ENCODE measurements at places on chromosomes 11 and 22. TPM values are rescaled to one million over a fixed set of nuclear protein-coding genes. Genes with fewer than 3 reads are reported as not detected.

- DNase-seq, result peak; percentile 48
These were observed 1.2 kb downstream of the YDJC start for GRCh38 chr22:21628386-21629254.

- no peak for DNase-seq
These were observed 7.8 kb upstream of the VSTM5 start for GRCh38 chr11:93858121-93858775.

GRCh38 chr22:27504360-27505253 is 296.9 kb downstream of the MN1 start:
- DNase-seq, result no peak

Gene LIF
- not detected for polyA plus RNA-seq

DNA sequence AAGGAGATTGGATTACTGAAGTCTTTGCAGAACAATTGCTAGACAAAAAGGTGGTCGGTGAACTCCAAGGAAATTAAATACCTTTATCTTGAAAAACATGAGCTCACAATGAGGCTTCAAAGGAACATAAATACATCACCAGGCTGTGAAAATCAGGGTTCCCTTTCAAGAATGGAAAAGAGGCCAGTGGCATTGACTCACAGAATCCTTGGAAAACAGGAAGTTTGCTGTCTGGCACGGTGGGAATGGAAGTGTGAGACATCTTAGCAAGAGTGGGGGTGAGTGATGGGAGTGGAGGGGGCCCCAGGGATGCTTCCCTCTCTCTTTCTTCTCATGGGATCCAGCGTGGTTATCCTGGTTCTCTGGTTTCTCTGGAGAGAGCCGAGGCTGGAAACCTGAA is 48.9 kb upstream of the TBCEL start:
- DNase-seq, result no peak

GRCh38 chr11:115817844-115818468 is 313.7 kb upstream of the CADM1 start:
- no peak for DNase-seq

GRCh38 chr11:44029977-44030911 is 17.5 kb upstream of the ACCSL start:
- DNase-seq, result no peak

Gene DMC1
- not detected for polyA plus RNA-seq

DNA sequence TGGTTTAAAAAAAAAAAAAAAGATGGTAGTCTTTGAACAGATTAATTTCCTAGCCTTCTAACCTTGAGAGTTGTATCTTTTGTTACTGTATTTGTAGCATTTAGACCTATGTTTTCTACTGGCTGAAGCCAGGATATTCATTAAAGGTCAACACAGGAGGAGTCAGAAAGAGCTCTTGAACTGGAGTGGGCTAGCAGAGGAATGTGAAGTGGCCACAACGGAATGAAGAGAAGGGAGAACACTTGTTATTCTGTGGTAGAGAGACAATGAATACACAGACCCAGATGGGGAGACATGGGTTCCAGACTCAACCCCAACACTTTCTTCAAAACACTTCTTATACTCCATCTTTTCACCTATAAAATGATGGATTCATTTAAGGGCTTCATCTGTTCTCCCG is 88.1 kb downstream of the RELT start:
- DNase-seq, result no peak

Gene NPAS4
- not detected for polyA plus RNA-seq

Gene TMEM191C
- 2.2 TPM for polyA plus RNA-seq

DNA sequence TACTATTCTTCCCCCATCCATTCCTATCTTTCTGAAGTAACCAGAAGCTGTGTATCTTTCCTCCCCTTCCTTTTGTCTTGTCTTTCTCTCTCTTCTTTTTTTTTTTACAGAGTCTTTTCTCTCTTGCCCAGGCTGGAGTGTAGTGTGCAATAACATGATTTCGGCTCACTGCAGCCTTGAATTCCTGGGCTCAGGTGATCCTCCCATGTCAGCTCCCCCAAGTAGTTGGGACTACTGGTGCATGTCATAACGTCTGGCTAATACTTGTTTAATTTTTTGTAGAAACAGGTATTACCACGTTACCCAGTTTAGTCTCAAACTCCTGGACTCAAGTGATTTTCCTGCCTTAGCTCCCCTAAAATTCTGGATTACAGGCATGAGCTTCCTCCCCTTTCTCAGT is 86.5 kb downstream of the IGLL5 start:
- DNase-seq, result no peak

DNA sequence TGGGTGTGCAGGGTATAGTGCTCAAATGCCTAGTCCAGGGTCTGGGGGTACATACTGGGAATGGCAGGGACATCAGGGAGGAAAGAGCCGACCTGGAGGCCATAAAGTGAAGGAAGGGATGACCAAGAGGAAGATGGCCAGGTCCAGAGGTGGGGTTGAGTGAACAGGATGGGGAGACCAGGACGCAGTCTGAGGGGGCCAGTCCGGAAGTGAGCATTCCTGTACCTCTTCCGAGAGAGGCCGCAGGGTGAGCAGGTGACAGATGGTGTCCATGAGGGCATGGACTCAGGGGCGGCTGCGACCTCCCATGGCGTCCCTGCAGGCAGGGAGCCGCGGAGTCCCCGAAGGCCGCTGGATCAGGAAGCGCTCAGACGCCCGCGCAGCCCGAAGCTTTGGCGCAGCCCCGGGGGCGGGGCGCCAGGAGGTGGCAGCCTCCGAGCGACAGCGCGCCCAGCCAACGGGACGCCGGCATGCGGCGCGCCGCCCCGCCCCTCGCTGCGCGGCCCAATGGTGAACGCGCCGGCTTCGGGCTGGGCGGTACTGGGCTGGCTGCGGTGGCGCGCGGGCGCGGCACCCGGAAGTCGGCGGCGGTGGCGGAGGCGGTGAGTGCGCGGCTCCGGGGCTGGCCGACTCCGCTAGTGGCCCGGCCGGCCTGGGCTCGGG is at the start of gene TANGO2:
TANGO2 (plus strand) TSS at position 578 of the 663 bp plus-strand sequence. CDS start 15,689 bp downstream, outside the sequence.
- DNase-seq, result peak; percentile 94

DNA sequence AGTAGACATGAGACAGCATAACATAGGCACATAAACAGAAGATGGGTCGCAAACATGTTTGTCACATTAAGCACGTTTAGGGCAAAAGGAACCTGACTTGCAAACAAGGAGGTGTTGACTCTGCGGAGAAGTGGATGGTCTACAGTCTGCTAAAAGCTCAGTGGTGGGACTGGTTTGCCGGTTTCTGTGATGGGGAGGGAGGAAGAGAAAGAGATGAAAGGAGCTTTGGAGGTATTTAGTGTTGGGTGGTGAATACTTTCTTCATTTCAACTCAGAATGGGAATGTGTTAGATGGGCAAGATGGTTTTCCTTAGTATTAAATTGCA is 191.4 kb upstream of the SORL1-AS1 start:
- no peak for DNase-seq

DNA sequence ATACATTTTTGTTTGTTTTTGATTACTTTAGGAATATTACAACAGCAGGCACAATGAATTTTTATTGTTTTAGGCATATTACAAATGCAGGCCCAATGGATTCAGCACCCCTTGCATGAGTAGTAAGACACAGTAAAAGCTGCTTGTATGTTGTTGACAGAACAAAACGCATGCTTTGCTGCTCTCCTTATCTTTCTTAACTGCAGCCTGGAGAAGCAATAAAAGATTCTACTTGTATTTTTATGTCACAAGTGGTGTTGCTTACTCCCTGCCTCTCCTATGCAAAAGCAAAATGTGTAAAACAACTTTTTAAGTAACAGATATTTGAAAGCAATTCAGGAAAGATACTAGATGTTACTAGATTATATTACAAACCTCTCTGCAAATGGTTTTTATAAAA is 73.9 kb downstream of the TRPC6 start:
- DNase-seq, result no peak
